BJ (cell line): ENCODE measurements at places on chromosomes 12 and 14. TPM values are rescaled to one million over a fixed set of nuclear protein-coding genes. Genes with fewer than 3 reads are reported as not detected.
A peak's percentile ranks its signal among the peaks of the same experiment; 100 is the strongest.

VASH1 gene
- polyA plus RNA-seq = 3.3 and 4.0 TPM in 2 replicates

SOX5 gene
- 0.13 and 0.16 TPM in 2 replicates for polyA plus RNA-seq

C12orf56 gene
- polyA plus RNA-seq = not detected in 2 replicates

GNG2 gene
- polyA plus RNA-seq = 4.5 and 7.6 TPM in 2 replicates

TMPRSS12 gene
- not detected in 2 replicates for polyA plus RNA-seq

POTEG gene
- not detected in 2 replicates for polyA plus RNA-seq

ZNF219 gene
- 10.5 and 12.2 TPM in 2 replicates for polyA plus RNA-seq

NEDD8 gene
- polyA plus RNA-seq = 242 and 329 TPM in 2 replicates

TAS2R9 gene
- not detected in 2 replicates for polyA plus RNA-seq

CACNA2D4 gene
- 0.39 TPM in 2 replicates for polyA plus RNA-seq

- DNase-seq = no peak
These were observed 15.0 kb upstream of the CACNA2D4 start for GRCh38 chr12:1933342-1934051.

GRCh38 chr12:93025145-93026103 is 96.3 kb upstream of the EEA1 start:
- peak; percentile 17 for DNase-seq

- no peak for DNase-seq
These were observed 193.0 kb downstream of the SYT1 start for GRCh38 chr12:79057540-79057939.

GRCh38 chr14:25759920-25760655 is 710.1 kb upstream of the STXBP6 start:
- DNase-seq = no peak

- no peak for DNase-seq
These were observed 96.6 kb downstream of the NCOR2 start for GRCh38 chr12:124470806-124471205.

- no peak for DNase-seq
These were observed 399.0 kb downstream of the NAV3 start for GRCh38 chr12:78229591-78230101.

DNA sequence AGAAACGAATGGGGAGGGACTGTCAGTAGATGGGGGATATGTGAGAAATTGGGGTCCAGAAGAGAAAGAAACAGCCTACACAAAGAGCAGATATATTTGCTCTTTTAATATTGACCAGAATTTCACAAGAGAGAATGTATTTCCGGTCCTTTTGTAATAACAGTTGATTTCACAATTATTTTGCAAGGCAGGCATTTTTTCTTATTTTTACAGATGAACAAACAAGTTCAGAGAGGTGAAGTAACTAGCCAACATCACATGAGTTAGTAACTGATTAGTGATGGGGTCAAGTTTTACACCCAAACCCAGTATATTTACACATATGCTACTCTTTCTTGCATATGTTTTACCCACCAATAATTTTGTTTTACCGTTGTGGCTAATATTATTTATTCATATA is 188.2 kb downstream of the NAV3 start:
- DNase-seq = no peak

DNA sequence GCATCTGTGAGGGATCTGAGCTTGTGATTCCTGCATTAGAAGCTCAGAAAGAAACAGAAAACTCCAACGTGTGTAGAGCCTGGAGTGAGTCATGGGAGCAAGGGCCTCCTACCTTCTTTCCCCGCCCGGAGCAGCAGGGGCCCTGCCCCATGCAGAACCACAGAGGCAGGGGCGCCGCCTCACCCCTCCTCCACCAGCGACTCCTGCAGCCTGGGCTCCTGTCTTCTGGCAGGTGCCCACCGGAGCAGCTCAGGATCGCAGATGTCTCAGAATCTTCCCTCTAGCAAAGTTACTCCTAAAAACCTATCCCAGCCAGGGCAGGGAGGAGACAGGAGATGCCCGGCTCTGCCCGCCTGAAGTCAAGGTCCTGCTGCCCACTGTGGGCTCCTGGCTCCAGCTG is 58.7 kb downstream of the STX2 start:
- no peak for DNase-seq

- DNase-seq = no peak
These were observed 33.0 kb downstream of the CDKL1 start for GRCh38 chr14:50363714-50364111.

- DNase-seq = no peak
These were observed 625.0 kb upstream of the MIS18BP1 start for GRCh38 chr14:45877981-45878380.

GRCh38 chr14:85531141-85531586 is 1.2 kb downstream of the FLRT2 start:
- no peak for DNase-seq

DNA sequence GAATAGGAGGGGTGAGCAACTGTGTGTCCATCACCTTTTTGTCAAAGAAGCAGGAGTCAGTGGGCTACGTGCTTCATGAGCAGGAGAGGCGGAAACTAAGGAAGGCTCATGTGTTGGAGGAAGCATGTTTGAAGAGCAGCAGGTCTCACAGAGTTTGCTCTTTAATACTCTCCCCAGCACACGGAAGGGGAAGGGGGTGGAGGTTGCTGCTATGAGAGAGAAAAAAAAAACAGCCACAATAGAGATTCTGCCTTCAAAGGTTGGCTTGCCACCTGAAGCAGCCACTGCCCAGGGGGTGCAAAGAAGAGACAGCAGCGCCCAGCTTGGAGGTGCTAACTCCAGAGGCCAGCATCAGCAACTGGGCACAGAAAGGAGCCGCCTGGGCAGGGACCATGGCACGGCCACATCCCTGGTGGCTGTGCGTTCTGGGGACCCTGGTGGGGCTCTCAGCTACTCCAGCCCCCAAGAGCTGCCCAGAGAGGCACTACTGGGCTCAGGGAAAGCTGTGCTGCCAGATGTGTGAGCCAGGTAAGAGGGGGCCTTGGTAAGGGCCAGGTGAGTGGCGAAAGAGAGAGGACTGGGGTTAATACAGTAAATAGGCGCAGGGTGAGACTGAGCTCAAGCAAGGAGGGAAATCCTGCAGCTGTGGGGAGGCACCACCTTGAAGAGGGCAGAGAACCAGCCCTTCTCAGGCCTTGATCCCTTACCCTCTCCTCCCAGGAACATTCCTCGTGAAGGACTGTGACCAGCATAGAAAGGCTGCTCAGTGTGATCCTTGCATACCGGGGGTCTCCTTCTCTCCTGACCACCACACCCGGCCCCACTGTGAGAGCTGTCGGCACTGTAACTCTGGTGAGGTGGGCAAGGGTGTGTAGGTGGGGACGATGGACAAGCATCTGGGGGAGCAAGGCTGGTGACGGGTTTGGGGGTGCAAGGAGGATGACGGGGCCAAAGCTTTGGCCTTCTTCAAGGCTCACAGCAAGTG is at the start of gene CD27:
Gene CD27, plus strand, starts transcription at position 252 of the 985 bp plus-strand sequence. Its CDS starts 141 bp downstream, at position 393.
- DNase-seq = no peak

- DNase-seq = no peak
These were observed 38.9 kb downstream of the HSP90AA1 start for GRCh38 chr14:102047808-102048540.

GRCh38 chr14:104169005-104169698 is 30.8 kb downstream of the KIF26A start:
- DNase-seq = no peak

- DNase-seq = no peak
These were observed 216.7 kb downstream of the MED13L start for GRCh38 chr12:116060764-116061163.

GRCh38 chr14:105420974-105421674 is 1.5 kb downstream of the MTA1 start:
- no peak for DNase-seq

DNA sequence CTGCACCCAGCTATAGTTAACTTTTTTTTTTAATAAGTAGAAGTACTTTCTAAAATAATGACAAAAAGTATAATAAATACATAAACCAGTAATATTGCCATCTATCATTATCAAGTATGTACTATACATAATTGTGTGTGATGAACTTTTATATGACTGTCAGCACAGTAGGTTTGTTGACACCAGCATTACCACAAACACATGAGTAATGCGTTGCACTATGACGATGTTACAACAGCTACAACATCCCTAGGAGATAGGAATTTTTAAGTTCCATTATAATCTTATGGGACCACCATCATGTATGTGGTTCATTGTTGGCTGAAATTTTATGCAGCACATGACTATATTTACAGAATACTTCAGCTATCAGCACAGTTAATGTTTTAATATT is 62.9 kb upstream of the VSX2 start:
- DNase-seq = no peak

GRCh38 chr12:107503129-107503855 is 182.3 kb upstream of the PWP1 start:
- no peak for DNase-seq

DNA sequence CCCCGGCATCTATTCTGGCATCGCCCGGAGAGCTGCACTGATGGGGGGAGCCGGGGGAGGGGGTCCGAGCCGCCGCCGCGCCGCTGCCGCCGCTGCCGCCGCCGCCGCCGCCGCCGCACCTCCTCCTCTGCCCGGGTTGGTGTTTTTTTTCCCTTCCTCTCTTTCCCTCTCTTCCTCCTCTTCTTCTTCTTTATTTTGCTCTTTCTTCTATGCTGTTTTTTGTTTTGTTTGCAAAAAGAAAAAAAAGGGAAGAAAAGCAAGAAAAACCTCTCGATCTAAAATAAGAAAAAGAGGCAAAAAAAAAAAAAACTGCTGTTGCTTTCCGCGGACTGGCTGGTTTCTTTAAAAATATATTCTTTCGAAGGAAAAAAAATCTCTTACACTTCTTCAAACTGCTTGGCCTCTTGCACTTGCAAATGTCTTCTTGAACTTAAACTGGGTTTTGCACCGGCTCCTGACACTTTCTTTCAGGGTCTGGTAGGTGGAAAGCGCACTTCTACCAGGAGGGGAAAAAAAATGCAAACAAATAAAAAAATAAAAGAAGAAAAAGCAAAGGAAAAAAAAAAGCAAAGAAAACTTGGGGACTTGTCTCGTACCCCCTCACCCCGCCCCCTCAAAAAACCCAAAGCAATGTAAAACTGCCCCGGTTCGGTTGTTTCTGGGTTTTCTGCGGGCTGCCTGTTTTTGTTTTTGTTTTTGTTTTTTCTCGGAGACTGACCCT is 616 bp downstream of the BCL11B start:
- no peak for DNase-seq

DNA sequence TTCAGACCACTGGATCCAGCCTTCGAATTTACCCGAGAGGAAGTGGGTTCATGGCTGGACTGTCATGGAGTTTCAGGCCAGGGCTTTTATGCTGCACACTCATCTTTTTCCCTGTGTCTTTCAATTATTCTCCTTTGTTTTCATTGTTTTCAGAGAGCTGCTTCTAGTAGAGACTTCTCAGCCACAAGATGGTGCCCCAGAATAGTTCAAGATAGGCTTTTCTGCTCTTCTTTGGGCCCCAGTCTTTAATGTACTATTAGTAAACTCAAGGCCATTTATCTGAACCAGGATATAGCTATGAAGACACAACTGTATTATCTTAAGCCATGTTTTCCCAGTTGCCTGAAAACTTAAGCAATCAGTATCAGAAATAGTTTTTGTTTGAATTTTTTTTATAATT is 30.4 kb upstream of the PSMA6 start:
- DNase-seq = no peak

DNA sequence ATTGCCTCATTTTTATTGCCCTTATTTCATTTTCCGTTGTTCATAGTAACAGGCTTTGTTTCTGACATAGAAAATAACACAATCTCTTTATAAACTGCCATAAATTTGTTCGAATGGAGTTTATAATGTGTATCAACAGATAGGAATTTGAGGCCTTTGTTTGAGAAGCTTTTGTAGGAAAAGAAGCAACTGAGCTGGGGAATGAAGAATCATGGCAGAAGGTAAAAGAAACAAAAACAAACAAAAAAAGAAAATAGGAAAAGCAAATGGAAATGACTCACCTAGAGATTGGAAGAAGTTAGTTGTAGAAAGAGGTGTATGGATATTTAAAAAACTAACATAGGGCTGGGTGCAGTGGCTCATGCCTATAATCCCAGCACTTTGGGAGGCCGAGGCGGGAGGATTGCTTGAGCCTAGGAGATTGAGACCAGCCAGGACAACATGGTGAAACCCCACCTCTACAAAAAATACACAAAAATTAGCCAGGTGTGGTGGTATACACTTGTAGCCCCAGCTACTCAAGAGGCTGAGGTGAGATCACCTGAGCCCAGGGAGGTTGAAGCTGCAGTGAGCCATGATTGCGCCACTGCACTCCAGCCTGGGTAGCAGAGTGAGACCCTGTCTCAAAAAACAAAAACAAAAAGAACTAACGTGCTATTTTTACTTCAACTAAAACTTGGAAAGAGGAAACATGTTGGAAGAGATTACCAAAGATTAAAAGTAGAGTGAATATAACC is 523 bp upstream of the REP15 start:
- no peak for DNase-seq

DNA sequence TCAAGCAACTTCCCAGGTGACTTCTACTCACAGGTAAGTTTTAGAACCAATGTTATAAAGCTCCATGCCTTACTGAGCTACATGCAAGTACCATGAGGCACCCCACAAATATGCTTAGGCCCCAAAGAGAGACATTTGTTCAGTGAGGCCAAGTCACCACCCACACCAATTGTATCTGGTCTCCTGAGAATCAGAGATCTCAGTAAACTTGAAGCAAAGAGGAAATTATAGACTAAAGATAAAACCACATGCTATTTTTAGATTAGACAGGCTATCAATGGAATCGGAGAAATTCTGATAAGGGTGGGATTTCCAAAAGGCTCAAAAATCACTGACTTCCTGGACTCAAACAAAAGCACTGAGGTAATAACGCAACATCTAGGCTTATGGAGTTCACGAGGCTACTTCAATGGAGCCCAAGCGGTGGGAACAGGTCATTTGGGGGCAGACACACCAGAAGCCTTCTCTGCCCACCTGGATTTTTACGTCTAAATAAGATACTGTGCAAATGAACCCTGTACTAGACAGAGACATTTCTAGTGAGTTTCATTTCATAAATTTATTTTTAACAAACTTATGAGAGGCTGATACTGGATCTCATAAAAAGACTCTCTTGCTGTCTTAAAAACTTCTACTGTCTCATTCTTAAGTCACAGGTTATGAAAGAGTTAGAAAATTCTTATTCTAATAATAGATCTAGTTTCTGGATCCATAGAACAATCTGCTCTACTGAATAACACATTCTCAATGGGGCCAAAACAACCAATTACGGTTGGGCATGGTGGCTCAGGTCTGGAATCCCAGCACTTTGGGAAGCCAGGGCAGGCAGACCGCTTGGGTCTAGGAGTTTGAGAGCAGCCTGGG is 7.7 kb downstream of the SLC15A4 start:
- DNase-seq = no peak

- no peak for DNase-seq
These were observed 15.2 kb upstream of the WNT5B start for GRCh38 chr12:1613860-1614259.

GRCh38 chr14:101492716-101493115 is 68.6 kb upstream of the DIO3 start:
- DNase-seq = no peak

DNA sequence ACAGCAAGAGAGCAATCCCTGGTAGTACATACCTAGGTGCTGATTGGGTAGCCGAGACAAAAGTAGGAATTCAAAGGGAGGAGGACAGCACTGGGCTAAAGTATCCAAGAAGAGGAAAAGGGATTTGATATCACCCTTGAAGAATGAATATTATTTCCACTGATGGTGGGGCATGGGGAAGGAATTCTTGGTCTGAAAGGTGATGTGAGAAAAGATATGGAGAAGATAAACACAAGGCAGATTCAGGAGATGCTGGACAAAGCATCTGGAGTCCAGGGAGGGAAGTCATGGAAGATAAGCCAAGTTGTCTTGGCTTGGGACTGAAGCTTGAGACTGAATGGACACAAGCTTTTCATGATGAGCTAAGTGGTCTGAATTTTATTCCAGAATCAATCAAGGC is 194.0 kb downstream of the EGLN3 start:
- DNase-seq = no peak

- no peak for DNase-seq
These were observed 26.9 kb upstream of the LTBP2 start for GRCh38 chr14:74638966-74639365.

- DNase-seq = no peak
These were observed 108.0 kb downstream of the KITLG start for GRCh38 chr12:88472248-88472647.

- no peak for DNase-seq
These were observed 843 bp upstream of the NUAK1 start for GRCh38 chr12:106139422-106140171.
